ENCODE measurements at places on chromosomes 7 and 10.
A peak's percentile ranks its signal among the peaks of the same experiment; 100 is the strongest.

DNA sequence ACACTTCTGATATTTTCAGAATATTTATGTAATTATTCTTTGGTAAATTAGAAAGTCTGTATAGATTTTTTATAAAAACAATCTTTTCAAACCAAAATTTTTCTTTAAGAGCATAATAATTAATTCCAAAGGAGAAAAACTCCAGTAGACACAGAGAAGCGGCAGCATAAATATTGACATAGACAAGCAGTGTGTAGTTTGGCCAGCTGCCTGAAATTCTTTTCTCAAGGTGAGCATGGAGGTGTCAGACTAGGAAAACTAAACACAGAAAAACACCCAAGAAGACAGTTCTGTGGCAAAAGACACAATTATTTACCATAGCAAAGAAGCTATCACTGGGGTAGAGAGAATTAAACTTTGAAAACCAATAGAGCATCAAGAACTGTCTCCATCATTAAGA lies 82.4 kb downstream of the KLF6 start:
- no peak for DNase-seq

DNA sequence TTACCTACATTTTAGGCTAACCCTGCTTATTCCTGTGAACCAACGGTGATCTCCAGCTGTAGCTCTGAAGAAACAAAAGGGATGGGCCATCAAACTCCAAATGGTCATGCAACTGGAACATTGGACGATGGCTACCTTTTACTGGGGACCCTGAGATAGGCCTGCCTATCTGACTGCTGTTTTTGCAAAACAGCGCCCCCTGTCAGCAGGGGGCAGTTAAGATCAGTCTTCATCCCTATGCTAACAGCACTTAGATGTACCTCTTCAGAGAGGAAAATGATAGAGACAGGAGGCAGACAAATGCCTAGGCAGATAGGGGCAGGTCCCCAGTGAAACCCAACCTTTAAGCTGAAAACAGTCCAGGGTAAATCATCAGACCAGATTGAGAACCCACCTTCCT lies 1085.4 kb upstream of the SORCS1 start:
- no peak for DNase-seq

GRCh38 chr10:131578472-131578970 lies 267.0 kb upstream of the TCERG1L start:
- no peak for DNase-seq

DNA sequence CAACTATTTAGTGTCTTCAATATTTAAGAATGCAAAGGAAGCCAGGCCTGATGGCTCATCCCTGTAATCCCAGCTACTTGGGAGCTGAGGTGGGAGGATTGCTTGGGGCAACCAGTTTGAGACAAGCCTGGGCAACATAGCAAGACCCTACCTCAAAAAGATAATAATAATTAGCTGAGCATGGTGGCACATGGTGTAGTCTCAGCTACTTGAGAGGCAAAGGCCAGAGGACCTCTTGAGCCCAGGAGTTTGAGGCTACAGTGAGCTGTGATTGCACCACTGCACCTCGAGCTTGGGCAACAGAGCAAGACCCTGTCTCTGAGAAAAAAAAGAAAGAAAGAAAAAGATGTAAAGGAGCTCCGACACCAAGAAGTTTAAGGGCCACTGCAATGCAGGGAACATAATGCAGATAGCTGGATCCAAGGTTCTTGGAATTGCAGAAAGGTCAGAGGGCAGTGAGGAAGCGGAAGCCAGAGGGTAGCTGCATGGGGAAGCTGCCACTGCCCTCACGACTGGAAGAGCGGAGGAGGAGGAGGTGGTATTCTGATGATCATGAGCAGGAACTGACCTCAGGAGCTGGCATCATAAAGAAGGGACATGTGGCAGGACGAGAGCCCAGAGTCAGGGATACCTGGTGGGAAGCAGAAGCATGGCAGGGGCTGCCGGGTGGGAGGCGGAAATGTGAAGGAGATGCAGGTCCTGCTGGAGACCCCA lies 60.2 kb upstream of the PODXL start:
- no peak for DNase-seq

GRCh38 chr10:22459496-22459895 lies 114.2 kb downstream of the SPAG6 start:
- DNase-seq, result no peak

- peak; percentile 5 for DNase-seq
Observed at GRCh38 chr7:20539201-20539600, 76.3 kb upstream of the ABCB5 start.

DNA sequence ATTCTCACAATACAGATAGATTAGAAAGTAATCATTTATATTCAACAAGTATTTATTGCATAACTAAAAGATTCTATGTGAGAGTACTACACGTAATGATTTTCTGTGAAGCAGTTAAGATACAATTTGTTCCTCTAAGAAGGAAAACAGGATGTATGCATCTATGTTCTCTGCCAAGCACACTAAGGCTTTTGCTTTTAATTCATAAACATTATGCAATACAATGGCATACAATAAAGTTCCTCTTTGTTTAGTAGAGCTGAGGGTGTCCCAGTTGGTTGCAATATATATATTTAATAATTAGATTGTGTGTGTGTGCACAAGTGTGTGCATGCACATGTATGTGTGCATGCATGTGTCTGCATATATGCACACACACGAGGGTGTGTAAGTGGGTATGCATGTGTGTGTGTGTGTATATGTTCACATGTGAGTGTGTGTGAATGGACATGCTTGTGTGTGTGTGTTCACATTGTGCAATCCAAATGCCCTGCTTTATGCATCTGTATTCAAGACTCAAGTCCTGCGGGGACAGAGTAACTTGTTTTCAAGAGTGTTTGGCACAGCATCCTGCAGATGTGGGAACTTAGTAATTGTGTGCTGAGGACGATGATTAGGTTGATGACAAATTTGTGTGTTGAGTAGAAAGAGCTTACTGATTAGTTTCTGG lies 481.5 kb upstream of the KLF6 start:
- DNase-seq, result no peak

DNA sequence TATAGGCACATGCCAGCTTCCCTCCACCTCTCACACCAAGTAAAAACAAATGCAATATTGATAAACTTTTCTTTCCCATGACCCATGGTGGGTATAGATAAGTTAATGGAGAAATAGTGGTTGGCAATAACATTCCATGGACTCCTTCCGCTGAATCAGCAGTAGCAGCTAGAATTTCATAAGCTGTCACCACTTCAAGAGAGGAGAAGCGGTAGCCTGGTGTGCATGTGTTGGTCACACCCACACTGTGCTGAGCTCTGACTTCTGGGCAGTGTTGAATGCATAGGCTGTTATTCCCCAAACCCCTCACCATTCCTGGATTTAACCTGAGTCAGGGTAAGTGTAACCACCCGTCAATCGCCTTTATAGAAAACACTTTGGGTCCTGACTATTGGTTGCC lies 32.5 kb upstream of the BMPER start:
- DNase-seq, result no peak

DNA sequence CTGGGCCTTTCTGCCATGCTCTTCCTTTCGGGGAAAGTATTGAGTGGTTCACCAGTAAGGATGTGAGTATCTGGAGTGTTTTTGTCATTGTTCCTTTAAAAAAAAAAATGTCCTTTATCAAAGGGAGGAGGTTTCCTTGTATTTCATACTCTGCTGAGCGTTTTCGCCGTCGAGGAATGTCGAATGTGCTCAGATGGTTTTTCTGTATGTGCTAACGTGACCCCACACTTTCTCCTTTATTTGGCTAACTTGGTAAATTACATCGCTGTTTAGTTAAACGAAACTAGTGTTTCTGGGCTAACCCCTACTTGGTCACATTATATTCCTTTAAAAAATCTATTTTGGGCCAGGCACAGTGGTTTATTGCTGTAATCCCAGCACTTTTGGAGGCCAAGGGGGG lies 45.9 kb downstream of the INPP5A start:
- DNase-seq, result no peak

- no peak for DNase-seq
Observed at GRCh38 chr7:51029131-51029530, 246.4 kb upstream of the GRB10 start.

DNA sequence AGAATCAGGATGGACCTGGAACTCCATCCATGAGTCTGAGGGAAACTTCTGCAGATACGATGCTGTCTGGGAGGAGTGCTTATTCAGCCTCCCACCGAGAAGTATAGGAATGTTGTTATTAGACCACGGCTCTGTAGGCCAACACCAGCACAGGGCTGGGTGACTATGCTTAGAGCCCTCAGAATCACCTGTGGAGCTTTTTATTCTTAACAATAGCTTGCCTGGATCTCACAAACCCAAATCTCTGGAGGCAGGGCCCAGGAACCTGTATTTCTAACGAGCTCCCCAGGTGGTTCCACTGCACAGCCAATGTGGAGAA lies 55.6 kb upstream of the ARID5B start:
- DNase-seq, result no peak

DNA sequence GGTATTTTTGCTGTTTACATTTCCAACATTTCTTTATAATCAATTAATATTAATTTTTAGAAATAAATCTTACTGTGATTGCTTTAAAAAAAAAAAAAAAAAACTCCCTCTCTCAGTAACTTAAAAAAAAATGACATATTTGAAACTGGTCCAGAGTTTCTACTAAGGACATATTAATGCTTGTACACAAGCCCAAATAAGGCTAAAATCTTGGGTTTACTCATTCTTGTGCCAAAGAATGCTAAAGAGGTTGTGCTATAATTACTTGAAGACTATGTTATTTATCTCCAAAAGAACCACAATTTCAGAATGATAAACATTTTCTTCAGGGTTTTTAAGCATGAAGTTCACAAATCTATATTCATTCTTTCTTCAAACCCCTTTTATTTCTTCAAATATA lies 39.4 kb upstream of the PHF14 start:
- no peak for DNase-seq

DNA sequence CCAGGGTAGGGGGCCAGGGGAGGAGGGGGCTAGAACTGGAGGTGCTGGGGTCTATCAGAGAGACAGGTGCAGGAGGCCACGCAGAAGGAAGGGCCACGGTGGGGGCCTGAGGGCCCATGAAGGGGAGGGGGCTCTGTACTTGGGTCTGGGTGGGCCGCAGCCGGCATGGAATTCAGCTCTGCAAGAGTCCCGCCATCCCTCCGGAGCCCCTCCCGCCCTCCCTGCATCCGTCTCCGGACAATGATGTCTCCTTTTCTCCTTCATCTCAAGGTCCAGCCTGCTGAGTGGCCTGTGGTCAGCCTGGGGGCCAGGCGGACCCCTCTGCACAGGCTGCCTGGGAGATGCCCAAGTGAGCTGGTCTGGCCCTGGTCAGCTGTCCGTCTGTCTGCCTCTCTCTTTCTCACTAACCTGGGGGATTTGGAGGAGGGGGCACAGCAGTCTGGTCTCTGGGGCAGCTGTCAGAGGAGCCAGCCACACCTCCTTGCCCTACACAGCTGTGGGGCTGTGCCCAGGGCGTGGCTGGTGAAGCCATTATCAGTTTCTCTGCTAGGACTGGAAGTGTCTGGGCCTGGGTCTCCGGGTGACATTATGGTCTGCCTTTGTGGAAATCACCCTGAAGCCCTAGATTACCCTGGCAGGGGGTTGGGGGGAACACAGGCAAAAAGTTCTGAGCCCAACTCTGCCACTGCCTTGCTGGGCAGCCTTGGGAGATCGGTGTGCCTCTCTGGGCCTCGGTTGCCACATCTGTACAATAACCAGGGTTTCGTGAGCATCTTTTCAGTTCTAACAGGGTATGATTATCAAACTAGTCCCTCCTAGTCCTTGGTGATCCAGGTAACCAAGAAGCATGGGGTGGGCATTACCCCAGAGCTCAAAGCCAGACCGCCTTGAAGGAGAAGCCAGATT lies 19.0 kb upstream of the HSPB1 start:
- DNase-seq, result no peak

- DNase-seq, result no peak
Observed at GRCh38 chr7:29955075-29955792, 34.4 kb downstream of the SCRN1 start.

GRCh38 chr7:54967377-54967776 lies 51.4 kb upstream of the EGFR start:
- DNase-seq, result no peak

- DNase-seq, result no peak
Observed at GRCh38 chr10:70634011-70634410, 31.5 kb upstream of the PRF1 start.

GRCh38 chr10:93245779-93246178 lies 172.1 kb downstream of the CYP26A1 start:
- no peak for DNase-seq

DNA sequence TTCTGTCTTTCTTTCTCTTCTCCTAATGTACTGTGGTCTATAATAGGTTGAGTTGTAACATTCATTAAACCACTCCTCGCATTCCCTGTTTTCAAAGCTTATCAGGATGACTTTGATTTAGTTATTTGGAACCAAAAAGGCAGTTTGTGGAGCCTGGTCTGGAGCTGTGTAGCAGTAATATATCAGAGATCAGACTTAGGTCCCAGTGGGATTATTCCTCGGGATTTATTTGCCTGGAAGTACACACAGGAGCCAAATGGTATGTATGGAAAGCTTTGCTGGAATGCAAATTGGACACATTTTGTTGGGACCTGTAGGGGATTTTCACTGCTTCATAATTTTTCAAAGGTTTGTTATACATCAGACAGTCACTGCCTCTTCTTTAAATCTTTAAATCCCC lies 40.9 kb downstream of the GBF1 start:
- DNase-seq, result no peak

GRCh38 chr10:7130191-7130911 lies 280.5 kb downstream of the SFMBT2 start:
- DNase-seq, result no peak

DNA sequence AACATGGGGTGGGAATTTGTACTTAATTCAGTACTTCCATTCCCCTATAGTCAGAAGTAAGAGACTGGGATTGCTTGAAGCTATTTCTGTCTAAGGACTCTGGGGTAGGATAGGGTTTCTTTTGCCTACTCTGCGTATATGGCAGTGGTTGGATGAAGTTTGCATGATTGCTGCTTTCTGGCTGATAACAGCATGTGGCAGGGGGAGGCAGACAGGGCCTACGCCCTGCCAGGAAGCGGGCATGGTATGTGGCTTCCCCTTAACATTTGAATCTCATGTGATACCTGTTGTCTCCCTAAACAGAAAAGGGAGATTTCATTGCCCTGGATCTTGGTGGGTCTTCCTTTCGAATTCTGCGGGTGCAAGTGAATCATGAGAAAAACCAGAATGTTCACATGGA lies 57.1 kb downstream of the TACR2 start:
- no peak for DNase-seq

GRCh38 chr10:79417266-79417665 lies 28.2 kb downstream of the ZCCHC24 start:
- no peak for DNase-seq

DNA sequence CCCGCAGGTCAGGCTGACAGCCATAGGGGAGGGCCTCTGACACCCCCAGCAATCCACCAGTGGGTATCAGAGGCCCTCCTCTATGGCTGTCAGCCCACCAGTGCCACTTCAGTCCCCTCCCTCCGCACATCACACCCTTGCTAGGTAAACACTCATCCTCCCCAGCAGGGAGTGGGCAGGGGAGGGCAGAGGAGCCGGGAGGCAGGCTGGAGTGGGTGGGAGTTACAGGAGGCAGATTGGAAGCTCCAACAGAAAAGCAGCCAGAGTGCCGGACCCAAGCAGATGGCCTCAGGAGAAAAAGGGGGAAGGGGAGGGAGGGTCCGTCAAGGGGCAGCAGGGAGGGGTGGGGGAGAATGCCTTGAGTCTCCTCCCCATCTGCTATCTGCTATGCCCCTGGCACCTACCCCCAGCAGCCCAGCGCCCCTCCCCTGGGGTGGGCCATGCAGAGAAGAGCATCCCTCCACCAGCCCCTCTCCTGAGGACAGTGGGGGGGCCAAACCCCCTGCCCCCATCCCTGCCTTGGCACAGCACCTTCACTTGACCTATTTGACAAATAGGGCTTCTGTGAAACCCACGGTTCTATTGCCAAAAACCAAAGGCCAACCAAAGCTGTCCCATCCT lies 2.4 kb downstream of the RASGEF1A start:
- no peak for DNase-seq

GRCh38 chr7:138354066-138354465 lies 106.0 kb upstream of the TRIM24 start:
- no peak for DNase-seq
